ENCODE measurements at places on chromosomes 6 and 20. TPM values are rescaled to one million over a fixed set of nuclear protein-coding genes. Genes with fewer than 3 reads are reported as not detected.

LY86 gene
- not detected for polyA plus RNA-seq

PHACTR1 gene
- polyA plus RNA-seq, result 2.4 TPM

GRCh38 chr6:87110636-87111035 lies 15.7 kb upstream of the CGA start:
- no peak for DNase-seq

DNA sequence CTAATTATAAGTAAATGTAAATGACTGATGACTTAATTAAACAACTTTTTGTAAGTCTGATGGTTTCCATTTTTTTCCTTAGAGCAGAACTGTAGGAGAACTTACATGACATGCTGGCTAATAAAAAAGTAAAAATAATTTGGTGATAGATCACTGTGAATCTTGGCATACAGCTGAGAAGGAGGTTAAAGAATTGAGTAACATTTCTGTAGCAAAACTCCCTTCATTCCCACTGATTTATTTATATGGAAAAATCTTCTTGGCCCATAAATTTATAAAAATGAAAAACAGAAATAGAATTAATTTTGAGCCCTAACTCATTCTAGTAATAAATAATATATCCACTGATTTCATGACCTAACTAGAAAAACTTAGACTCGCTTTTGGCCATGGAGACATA lies 48.1 kb downstream of the SLC22A3 start:
- no peak for DNase-seq

Data from endothelial cell of umbilical vein (primary cell).